ENCODE measurements at places on chromosomes 3 and 15.

- peak; percentile 45 for DNase-seq
These were observed 34.8 kb upstream of the CD47 start for GRCh38 chr3:108125550-108126071.

DNA sequence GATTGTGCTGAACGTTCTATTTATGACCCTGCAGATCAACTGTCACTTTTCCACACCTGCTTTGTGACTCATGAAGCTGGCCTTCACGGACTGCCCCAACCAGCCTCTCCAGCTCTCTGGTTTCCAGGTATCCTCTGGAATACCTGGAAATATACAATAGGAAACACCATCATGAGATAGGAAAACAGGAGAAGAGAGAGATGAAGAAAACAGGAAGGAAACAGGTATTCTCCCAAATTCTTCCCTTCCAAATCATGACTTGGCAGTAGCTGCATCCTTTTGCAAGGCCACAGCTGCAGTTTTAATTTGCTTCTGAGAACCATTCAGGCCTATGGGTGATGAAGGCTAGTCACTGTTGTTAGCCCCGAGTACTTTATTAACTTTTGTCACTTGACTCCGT is 909.1 kb downstream of the EPHA3 start:
- DNase-seq, result no peak

GRCh38 chr15:32909431-32909830 is 191.6 kb downstream of the GREM1 start:
- DNase-seq, result no peak

- no peak for DNase-seq
These were observed 90.9 kb downstream of the SAMMSON start for GRCh38 chr3:70090322-70090913.

DNA sequence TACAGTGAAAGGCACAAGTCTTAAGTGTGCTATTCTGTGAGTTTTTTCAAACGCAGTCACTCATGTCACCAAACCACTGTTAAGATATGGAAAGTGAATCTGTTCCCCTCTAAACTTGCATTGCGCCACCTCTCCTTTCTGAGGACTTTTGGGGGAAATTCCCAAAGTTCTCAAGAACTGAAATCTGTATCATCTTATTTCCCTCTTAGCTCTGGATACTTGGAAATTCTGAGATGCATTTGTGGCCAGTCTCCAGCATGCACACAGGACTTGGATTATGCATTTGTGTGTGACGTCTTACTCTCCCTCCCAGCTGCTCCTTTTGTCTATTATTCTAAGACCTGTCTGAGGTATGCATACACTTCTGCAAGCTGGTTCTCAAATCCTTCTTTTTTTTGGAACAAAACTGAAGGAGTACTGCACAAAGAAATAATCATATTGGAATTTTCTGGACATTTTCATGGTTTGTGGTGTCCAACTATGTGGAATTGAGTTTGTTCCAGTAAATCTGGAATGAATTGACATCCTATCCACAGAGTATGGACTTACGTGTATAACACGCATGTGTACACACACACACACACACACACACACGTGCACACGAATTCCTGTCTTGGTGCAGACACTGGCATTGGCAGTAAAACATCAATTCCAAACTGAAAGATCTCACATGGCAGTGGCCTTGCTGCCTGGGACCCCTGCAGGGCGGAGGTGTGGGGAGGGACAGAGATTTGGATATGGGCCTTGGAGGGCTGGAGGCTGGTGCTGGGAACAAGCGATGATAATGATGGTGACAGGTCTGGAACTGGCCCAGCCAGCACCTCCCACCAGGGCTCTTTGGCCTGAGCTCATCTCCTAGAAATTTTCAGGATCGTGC is 8.2 kb upstream of the LCTL start:
- DNase-seq, result no peak

- DNase-seq, result no peak
These were observed 172.5 kb downstream of the MTHFS start for GRCh38 chr15:79724312-79724711.

GRCh38 chr15:69039516-69040225 is 25.2 kb downstream of the NOX5 start:
- DNase-seq, result no peak

GRCh38 chr15:43135351-43135750 is 2.0 kb downstream of the TMEM62 start:
- DNase-seq, result no peak

GRCh38 chr15:84023636-84024035 is 211.9 kb upstream of the GOLGA6L4 start:
- DNase-seq, result no peak

DNA sequence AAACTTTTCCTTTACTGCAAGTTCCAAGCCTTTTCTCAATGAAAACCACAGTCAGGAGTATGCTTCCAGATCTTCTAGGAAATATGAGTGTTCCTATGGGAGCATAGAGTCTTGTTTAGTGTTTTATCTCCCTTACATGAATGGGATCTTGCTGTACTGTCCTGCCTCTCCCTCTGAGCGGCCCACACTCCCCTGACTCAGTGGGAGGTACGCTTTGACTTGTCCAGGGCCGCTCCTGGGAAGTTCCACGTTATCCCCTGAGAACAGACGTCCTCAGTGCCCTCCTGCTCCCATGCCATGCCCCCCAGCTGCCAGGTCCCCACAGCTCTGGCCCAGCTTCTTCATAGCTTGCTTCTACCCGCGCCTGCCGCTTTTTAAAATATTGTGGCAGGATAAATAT is 28.9 kb upstream of the VPS33B start:
- DNase-seq, result no peak

DNA sequence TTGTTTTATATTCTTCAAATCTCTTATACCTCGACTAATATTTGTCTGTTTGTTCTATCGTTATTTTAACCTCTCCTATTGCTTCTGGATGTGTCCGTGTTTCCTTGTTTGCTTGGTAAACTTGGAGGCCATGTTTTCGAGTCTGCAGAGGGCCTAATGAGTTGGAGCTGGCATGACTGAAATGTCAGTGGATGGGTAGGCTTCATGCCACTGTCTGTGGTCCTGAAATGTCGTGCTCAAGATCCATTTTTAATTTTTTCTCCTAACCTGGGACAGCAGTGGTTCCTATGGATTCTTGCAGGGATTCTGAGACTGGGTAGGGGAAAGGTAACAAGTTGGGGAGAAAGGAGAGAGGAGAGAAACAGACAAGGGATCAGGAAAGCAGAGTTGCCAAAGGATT is 18.8 kb upstream of the GASK1A start:
- no peak for DNase-seq

- DNase-seq, result no peak
These were observed 723.5 kb upstream of the SGO1 start for GRCh38 chr3:20909511-20909910.

GRCh38 chr15:57596978-57597377 is 5.3 kb downstream of the MYZAP start:
- no peak for DNase-seq

- DNase-seq, result no peak
These were observed 54.4 kb downstream of the CNTN4 start for GRCh38 chr3:2153053-2153452.

GRCh38 chr15:63973212-63974009 is 72.9 kb downstream of the DAPK2 start:
- DNase-seq, result no peak

- DNase-seq, result no peak
These were observed 89.7 kb downstream of the SSR3 start for GRCh38 chr3:156465194-156465593.

GRCh38 chr3:141006344-141006743 is 44.8 kb upstream of the SPSB4 start:
- no peak for DNase-seq

DNA sequence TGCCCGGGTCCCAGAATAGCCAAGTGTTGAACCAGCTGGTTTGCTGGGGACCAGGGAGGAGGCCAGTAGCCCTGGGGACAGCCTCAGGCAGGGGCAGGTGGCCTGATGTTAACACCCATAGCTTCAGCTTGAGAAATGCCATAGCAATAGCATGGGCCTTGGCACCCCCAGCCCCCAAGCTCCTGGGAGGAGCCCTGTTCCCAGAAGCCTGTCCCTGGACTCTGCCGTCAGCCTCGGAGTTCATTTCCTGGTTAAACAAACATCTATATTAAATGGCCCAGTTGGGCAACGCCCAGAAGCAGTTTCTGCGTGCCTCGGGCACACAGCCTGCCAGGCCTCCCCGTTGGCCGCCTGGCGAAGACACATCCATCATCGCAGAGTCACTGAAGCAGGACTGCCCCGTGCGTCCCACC is 58.2 kb downstream of the FGD5 start:
- DNase-seq, result no peak

GRCh38 chr15:68646696-68647095 is 67.9 kb downstream of the CORO2B start:
- DNase-seq, result no peak

DNA sequence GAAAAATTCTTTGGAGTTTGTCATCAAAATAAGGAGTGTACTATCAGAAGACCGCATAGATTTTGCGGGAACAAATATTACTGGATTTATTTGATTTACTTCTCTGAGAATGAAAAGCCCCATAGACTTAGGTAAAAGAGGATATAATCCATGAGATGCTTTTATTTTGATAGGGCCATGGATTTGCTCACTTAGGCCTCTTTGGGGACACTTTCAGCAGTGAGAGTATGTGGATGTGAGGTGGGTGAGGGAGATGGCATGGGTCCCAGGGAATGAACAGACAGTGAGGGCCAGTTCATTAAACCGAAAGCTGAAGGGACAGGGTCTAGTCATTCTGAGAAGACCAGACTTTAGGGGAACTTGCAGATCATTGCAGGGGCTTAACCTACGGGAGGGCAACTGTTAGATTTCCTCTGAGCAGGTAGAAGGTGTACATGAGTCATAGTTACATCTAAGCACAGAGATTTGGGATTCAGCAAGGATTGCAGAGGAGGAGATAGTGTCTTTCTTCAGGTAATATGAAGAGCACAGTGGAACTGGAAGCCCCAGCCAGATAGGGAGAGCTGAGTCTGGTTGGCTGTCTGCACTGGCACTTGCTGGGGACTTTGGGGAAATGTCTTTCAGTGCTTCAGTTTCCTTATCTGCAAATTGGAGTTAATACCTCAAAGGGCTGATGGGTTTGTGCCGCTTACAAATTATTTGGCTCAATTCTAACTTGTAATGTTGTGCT is 30.8 kb downstream of the SH3GL3 start:
- no peak for DNase-seq

DNA sequence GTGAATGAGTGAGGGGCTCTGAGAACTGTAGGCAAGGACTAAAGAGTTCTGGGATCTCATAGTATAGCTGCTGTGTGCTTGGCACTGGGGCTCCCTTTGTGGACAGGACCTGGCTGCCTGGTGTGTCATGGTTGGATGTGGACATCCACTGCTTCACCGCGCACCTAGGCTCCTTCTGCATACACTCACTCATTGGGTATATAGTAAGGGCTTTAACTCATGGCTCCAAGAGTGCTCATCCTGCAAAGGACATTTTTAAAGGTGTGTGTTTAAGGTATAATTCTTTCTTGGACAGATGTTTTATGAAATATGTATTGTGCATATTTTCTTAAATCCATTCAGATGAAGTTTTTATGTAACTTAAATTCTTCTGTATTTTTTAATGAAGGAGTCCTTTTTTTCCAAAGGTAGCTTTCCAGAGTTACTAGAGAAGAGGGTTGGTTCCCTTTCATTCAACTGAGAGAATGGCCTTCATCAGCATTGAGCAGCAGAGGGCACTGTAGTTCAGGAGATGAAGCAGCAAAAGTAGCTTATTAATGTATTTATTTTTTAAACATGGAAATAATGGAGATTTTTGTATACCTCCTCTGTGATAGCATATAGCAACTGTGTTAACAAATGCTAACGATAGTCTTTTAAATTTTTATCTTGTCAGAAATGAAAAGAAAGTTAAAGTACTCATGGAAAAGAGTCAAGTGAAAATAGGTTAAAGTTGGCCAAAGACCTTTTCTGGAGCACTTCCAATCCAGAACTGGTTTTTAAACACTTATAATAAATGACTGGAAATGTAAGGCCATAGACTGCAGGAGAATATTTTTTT is 25.2 kb downstream of the OXNAD1 start:
- no peak for DNase-seq

GRCh38 chr15:99176757-99177156 is 71.9 kb downstream of the SYNM start:
- DNase-seq, result no peak

DNA sequence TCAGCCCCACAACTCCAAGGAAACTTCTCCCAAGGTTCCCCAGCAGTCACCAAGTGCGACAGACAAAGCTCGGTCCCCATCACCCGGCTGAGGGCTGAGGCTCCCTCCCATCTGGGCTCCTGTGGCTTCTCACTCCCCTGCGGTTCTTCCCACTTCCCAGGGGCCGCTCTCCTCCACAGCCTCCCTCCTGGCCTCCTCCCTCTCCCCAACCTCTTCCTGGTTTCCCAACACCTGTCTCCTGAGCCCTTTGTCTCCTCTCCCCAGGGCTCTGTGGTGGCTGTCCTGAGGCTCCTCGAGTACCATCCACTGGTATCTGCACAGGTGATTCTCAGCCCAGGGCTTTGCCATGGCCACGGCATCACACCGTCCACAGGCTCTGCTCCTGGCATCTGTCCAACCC is 113.2 kb upstream of the NSMCE3 start:
- DNase-seq, result no peak

- no peak for DNase-seq
These were observed 86.2 kb downstream of the RFTN1 start for GRCh38 chr3:16427103-16427965.

- DNase-seq, result no peak
These were observed 333.2 kb upstream of the UMPS start for GRCh38 chr3:124397088-124397487.

DNA sequence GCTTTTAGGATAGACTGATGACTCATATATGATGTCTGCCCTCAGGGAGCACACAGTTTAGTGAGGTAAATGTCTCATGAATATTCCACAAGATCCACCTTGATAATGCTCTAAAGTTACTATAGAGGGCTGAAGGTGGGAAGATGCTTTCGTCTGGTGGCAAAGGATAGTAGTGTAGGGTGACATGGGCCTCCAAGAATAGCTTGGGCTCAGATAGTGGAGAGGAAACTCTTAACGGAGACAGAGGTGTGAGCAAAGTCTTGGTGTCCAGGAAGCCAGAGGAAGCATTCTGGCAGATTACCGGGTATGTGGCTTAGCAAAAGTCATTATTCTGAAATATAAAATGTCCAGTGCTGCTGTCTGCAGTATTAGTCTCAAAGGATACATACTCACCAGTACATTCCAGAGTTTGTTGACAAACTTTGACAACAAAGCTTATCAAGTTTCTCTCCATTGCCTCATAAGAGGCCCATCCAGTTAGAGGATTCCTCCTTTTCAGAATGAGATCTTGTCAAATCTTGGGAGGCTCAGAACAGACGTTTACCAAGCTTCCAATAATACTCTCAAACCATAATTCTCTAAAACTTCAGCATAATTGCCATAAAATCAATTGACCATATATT is 316.7 kb downstream of the LPP start:
- no peak for DNase-seq
